ENCODE measurements at places on chromosomes 13 and 19.

DNA sequence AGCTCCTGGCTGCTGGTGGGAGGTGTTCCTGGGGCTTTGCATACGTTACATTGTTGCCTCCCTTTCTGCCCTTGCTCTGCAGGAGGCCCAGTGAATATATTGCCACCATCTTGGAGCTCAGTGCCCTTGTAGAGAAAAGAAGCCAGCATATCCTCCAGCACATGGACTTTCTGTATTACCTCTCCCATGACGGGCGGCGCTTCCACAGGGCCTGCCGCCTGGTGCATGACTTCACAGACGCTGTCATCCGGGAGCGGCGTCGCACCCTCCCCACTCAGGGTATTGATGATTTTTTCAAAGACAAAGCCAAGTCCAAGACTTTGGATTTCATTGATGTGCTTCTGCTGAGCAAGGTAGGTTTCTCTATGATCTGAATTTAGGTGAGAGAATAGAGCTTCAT is 10.5 kb downstream of the CYP4F12 start:
- no peak for DNase-seq

DNA sequence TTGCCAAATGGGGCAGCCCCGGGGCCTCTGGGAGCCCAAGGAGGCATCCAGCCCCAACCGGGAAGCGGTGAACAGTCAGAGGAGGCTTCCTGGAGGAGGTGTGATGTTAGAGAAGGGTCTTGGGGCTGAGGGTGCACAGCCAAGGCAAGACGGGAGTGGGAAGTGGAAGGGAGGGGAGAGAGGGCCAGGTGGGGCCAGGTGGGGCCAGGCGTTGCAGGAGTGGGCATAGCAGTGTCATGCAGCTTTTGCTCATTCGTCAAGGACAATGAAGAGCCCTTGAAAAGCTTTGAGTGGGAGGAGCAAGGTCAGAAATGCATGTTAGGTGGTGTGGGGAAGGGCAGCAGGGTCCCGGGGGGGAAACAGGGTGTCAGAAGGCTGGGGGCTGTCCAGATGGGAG is 1.8 kb downstream of the FBN3 start:
- DNase-seq = no peak

GRCh38 chr19:17185590-17185989 is 29.6 kb upstream of the USE1 start:
- DNase-seq = no peak

DNA sequence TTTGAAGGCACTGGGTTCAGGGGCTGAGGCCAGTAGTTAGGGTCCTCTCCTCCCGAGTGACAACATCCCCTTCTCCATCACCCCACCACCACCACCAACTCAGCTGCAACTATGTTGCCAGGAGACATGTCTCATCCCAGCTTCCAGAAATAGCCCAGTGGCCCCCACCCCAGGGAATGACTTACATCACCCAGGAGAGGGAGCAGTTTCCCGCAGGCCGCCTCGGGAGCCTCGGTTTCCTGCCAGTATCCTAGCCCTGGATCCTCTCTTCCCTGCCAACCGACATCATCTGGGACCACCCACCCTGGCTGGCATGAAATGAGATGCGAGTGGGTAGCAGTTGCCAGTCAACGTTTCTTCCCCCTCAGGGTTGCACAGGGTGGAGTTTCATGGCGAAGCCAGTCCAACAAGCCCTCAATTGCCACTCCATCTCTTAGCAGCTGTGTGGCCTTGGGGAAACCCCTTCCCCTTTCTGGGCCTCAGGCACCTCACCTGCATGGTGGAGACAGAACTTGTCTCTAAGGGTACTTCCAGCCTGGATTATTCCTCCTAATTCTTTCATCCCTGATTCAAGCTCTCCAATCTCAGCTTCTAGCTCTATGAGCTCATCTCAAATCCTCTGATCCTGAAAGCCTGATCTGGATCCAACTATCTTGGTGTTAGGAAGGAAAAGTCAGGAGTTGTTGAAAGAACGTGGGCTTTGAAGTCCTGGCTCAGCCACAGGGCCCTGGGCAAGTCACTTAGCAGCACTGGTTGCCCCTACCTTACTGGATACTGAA is 3.9 kb upstream of the GSK3A start:
- DNase-seq = peak; percentile 69

DNA sequence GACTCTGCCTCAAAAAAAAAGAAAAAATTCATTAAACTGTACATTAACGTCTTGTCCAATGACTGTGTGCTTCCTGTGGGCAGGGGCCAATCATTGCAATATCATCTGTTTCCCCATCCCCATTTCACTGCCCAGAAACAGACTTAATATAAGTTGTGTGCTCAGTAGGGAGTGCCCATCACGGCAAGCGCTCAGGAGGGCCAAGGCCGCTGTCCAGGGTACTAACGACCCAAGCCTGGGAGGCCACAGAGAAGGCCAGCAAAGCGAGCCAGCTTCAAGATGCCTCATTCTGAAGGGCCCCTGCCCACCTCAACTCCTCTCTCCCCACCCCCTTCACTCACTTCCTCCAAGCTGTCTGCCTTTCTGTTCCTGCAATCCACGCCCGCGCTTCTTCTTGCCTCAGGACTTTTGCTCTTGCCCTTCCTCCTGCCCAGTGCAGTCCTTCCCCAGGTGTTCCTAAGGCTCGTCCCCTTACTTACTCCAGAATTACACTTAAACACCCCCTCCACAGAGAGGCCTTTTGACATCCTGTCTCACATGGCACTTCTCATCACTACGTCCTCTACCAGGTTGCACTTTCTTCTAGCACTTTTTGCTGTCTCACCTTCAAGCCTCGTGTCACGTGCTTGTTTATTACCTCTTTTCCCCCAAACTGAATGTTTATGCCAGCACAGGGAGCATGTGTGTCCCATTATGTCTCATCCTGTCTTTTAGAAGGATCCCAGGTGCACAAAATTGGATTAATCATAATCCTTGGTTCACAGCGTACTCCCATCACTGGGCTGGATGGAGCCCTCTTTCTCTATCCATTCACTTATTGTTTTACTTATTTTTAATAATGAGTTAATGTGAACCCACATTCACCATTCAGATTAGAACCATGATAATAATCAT is 11.3 kb upstream of the POU2F2 start:
- DNase-seq = peak; percentile 53

DNA sequence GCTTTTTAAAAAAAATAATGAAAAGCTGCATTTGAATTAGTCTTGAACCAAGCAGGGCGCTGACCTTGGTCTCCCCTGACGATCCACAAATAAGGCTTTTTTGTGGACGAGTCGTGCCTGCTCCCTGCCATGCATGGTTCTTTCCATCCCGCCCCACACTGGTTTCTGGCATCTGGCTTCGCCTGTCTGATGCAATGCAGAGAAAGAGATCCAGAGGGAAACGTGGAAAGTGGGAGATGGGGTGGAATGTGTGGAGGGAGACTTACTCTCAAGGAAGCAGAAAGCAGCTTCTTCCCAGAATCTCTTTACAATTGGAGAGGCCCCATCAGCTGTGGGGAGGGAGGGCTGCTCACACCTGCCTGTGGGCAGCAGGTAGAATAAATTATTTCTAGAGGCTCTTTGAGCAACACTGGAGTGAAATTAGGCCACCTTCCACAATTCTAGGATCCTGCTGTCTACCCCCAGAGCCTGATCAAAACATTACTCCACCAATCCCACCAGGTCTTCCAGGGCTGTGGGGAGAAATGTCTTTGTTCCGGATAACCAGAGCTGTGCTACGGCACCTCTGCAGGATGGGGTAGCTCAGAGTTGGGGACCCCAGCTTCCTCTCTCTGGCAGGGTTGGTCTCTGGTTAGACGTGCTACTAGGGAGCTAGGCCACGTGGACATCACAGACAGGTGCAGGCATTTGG is 183.5 kb downstream of the UQCRFS1 start:
- DNase-seq = no peak

GRCh38 chr13:31224174-31224669 is 24.4 kb downstream of the B3GLCT start:
- no peak for DNase-seq

DNA sequence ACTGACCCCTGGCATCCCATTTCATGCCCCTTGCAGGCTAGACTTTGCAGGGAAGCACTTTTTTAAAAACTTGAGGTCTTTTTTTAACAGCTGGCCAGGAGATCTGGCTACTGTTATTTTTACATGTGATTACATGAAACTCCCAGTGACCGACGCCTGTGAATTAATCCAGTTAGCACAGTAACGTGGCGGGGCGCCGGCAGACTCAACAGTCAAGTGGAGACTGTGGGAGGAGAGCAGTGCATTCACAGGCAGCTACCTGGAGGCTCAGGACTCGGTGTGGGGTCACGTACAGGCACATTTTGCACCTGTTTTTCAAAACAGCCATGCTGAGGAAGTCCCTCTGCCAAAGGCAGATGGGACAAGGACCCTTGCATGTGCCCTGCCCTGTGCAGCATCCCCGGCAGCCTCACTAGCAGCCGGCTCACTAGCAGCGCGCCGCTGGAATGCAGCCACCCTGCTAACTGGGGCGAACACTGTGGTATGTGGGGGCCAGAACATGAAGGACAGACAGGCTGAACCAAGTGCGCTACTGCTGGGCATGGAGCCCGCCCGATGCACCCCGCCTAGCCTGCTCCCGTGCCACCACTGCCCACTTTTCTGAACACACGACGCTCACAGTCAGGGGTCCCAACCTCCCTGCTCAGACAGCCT is 18.7 kb downstream of the CAPS start:
- no peak for DNase-seq

DNA sequence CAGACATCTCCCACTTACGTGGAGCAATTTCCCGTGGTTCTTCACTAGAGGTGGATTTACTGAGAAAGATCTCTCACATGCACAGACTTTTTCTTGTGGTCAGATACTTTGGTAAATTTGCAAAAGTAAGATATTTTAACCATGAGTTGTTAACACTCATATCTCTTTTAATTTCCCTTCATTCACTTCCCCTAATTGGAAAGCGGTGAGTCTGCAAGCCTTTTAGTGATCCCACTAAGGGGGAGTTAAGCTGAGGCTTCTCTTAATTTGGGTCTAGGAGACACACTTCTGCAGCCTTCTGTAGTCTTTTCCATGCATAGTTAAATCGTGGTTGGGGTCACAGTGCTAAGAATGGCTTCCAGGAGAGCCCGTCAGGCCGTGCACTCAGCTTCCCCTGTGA is 30.7 kb upstream of the SERPINE3 start:
- DNase-seq = no peak
